Activated CD8-positive, alpha-beta memory T cell treated with anti-CD3 and anti-CD28 coated beads for 4 hours (primary cell): ENCODE measurements at places on chromosomes 2 and 18.

GRCh38 chr2:230071421-230071820 is 2.7 kb upstream of the SLC16A14 start:
- no peak for DNase-seq

DNA sequence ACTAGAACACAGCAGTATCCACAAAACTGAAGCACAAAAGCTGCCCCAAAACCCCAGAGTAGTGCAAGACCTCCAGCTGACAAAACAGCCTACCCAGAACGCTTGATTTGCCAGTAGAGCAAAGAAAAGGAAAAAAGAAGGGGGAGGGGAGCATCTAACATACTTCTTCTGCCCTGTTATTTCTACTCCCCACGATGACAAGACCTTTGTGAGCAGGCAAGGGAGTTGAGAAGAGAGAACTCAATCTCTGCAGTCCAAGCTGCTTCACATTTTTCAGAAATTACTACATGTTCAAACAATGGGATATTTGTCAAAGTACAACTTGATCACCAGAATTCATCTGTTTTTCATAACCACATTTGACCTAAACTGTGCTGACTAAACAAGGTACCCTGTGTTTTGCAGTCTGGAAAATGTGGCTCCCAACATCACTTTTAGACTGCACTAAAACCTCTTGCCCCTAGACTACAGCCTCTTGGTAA is 286.7 kb downstream of the EXOC6B start:
- no peak for DNase-seq

- DNase-seq: no peak
These were observed 87.5 kb downstream of the DYSF start for GRCh38 chr2:71540818-71541217.

- DNase-seq: no peak
These were observed 1076.2 kb downstream of the TSN start for GRCh38 chr2:122831649-122832048.

GRCh38 chr18:63342206-63342605 is 22.6 kb upstream of the BCL2 start:
- DNase-seq: no peak

DNA sequence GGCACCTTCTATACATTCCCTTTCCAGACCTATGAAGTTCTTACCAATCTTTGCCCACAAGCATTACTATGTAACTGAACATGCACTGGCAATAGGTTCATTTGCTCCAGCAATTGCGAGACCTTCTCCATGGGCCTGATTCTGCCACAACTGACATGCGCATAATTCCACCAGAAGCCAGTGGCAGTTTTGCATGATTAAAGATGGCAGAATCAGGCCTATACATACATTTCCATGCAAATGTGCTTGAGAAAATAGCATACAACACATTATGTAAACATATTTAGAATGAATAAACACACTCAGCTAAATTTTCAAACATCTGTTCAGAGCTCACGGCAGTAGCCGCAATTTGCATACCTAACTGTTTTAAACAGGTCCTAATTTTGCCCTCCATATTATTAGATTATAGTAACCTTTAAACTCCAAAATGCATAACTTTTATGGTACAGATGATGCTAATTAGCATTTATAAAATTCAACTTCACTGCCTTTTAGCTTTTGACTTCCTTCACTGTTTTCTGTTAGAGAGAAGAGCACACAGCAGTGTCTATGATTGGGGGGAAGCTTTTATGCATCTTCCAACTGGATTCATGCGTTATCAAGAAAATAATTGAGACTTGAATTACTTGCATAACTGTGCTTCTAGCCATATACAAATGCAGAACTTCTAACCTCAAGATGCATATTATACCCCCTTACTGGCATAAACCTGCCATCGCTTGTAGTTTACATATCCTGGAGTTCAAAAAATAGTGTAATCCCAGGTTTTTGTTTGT is 155.3 kb upstream of the CDH19 start:
- DNase-seq: no peak

GRCh38 chr2:101921319-101921952 is 70.3 kb upstream of the IL1R2 start:
- no peak for DNase-seq

DNA sequence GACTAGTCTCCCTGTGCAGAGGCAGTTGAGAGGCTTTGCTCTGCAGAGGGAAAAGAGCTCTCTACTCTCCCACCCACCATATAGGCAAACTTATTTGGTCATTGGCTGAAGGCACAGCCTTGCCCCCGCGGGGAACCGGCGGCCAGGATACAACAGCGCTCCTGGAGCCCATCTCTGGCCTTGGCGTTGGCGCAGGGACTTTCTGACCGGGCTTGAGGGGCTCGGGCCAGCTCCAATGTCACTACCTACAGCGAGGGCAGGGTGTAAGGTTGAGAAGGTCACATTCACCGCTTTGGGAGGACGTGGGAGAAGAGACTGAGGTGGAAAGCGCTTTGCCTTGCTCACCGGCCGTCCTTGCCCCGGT is 2.2 kb downstream of the ONECUT2 start:
- DNase-seq: no peak

GRCh38 chr2:8677646-8678592 is 3.9 kb upstream of the ID2 start:
- no peak for DNase-seq

DNA sequence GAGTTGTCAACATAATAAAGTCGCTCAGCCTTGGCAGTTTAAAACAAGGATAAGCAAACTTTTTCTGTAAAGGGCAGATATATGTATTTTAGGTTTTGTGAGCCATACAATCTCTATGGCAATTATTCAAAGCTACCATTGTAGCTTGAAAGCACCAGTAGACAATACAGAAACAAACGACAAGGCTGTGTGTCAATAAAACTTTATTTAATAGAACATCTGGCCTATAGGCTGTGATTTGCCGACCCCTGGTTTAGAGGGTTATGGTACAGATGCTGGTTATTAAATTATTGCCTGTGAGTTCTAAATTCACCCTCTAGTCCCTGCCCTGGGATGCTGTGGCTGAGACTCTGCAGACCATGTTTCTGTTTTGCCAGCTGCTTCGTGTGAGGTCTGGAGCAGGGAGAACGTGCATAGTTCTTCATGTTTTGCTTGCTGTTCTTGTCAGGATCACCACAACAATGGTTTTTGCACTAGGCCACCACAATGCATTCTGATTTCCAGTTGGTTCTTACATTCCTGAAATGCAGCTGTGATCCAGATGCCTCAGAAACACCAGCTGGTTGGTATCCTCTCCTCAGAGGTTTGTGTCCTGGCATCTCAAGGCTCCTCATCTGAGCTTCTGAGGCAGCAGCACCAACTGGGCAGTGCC is 46.6 kb downstream of the ICOS start:
- DNase-seq: no peak

DNA sequence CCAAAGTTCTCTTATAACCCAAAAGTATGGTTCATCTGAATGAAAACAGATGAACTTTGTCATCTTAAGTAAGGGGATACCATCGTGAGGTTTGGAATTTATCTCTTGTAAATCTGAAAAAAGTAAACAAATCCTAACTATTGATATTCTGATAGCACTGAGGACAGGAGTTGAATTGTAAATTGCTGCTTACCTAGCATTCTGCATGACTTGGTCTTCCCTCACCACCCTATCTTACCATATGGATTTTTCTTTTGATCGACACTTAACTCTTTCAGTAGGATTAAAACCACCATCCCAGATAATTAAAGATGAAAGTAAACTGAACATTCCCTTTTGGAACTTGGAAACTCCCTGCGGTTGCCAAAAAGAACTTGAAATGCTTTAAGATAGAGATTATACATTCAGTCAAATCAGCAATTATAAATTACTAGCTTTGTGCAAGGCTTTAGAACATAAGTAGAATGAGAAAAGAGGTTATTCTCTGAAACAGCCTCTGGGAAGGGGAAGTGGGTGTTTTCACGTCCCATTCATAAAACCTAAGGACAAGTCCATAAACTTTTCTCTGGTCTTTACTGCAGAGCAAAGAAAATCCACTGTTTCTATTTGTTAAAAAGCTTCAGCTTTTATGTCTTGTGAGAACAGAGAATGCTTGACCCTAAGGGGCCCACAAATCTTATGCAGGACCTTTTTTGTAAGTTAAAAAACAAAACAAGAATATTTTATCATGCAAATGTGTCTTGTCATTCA is 49.7 kb upstream of the ZNF397 start:
- DNase-seq: no peak

GRCh38 chr18:49560624-49561288 is 1.1 kb upstream of the LIPG start:
- no peak for DNase-seq

GRCh38 chr2:174663550-174663949 is 65.9 kb upstream of the WIPF1 start:
- DNase-seq: no peak

DNA sequence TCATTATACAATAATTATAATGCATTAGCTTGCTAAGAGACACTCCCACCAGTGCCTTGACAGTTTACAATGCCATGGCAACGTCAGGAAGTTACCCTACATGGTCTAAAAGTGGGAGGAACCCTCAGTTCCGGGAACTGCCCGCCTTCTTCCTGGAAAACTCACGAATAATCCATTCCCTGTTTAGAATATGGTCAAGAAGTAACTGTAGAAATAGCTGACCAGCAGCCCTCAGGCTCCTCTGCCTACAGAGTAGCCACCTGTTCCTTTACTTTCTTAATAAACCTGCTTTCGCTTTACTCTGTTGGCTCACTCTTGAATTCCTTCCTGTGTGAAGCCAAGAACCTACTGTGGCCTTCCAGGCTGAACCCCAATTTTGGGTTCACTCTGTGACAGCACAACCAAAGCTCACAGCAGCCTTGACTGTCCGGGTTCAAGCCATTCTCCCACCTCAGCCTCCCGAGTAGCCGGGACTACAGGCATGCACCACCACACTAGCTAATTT is 20.0 kb upstream of the PTPN2 start:
- no peak for DNase-seq

- DNase-seq: no peak
These were observed 366.5 kb upstream of the POU3F3 start for GRCh38 chr2:104487366-104487765.

GRCh38 chr18:23684515-23685197 is 4.6 kb upstream of the LAMA3 start:
- no peak for DNase-seq

DNA sequence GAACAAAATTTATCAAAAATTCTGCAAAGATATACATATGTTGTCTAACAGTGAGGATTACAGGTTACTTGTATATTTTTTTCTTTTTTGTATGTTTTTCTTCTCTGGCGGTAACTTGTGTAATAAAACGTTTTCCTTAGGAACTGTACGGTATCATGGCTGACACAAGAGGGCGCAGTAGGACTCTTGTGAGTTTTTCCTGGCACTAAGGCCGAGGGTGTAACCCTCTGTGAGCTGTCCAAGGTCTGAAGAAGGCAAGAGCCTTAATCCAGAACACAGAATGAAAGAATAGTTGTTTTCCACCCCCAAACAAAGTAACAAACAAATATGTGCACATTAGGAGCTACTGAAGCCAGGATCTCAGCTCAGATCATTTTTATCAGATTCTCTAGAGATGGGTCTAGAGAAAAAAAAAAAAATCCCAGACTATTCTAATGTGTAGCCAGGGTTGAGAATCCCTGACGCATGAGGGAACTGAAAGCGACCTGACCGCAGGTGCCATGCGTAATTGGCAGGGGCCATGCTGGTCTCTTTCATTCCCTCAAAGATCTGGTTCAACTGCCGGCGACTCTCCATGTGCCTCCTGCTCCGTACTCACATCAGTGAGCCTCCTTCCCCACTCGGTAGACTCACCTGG is 27.0 kb downstream of the TMEM200C start:
- no peak for DNase-seq

DNA sequence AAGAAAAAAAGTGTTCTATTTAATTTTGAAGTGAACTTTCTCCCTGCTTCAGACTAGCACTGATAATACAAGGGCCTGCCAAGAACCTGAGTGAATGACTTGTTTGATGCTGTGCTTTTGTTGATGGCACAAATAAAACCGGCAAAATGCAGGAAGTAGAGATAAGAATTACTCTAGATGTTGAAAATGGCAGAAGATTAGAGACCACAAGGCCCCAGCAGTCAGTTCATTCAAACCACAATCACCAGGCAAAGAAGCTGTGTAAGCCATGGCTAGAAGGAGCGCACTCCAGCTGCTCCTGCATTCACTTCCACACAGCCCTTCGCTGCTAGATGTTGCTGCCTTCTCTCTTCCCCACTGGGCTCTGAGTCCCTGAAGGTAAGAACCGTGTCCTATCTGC is 297.1 kb downstream of the AGPS start:
- no peak for DNase-seq
